ENCODE measurements at places on chromosomes 12 and 14.
A peak's percentile ranks its signal among the peaks of the same experiment; 100 is the strongest.

- DNase-seq = no peak
Observed at GRCh38 chr12:93838193-93838592, 161.0 kb downstream of the CRADD start.

DNA sequence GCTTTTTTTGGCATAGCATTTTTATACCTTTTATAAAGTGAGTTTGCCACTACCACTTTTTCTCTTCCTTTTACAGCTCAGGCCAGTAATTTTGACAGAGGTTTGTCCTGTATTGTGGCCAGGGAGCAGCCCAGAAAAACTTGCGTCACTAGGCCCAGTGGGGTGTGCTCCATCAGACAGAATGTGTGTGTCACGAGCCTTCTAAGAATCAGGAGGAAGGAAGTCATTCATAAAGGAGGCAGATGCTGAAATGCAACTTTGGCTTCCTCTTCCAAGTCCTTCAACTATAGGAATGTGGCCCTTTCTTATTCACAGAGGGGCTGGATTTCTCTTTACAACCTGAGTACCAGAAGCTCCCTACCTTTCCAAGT, 10.1 kb upstream of the RAB35 start:
- peak; percentile 40 for DNase-seq

GRCh38 chr12:80178846-80179245, 79.5 kb downstream of the OTOGL start:
- peak; percentile 20 for DNase-seq

GRCh38 chr14:74514471-74514941, 20.9 kb downstream of the ISCA2 start:
- DNase-seq = peak; percentile 40

DNA sequence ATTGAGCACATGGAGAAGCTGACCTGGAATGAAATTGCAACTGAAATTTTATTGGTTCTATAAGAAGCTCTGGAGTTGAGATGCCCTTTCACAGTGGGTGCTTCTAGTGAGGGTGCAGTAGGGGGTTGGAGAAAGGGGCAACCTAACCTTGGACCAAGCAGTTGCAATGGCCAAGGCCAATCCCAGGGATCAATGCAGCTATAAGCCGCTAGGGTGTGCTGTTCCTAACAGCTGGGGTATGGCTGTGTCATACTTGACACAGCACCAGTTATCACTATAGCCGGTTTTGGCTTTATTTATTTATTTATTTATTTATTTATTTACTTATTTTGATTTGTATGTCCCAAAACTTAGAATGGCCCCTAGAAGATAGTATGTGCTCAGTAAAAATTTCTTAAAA, 505.9 kb downstream of the FLRT2 start:
- no peak for DNase-seq

- no peak for DNase-seq
Observed at GRCh38 chr12:114976959-114977358, 293.0 kb upstream of the TBX3 start.

DNA sequence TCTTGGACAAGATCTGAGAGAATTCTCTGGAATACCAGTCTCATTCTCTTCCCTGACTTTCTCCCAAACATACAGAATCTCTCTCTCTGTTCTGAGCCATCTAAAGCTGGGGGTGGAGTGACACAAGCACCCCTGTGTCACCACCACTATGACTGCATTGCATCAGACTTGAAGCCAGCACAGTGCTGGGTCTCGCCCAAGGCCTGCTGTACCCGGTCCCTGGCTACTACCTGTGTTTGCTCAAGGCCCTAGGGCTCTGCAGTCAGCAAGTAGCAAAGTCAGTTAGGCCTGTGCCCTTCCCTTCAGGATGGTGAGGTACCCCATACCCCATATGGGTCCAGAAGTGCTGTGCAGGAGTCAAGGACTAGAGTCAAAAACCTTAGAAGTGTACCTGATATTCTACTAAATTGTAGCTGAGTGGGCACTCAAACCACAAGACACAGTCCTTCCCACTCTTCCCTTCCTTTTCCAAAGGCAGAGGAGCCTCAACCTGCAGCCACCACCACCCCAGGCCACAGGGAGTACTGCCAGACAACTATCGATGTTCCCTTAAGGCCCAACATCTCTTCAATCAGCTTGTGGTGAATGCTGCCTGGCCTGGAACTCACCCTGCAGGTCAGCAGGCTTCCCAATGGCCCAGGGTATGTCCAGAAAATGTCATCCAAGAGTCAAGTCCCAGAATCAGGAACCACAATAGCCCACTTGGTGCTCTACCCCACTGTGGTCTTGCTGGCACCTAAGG, 21.2 kb upstream of the RDH16 start:
- DNase-seq = no peak

- DNase-seq = no peak
Observed at GRCh38 chr14:91748049-91748448, 16.2 kb upstream of the CATSPERB start.

DNA sequence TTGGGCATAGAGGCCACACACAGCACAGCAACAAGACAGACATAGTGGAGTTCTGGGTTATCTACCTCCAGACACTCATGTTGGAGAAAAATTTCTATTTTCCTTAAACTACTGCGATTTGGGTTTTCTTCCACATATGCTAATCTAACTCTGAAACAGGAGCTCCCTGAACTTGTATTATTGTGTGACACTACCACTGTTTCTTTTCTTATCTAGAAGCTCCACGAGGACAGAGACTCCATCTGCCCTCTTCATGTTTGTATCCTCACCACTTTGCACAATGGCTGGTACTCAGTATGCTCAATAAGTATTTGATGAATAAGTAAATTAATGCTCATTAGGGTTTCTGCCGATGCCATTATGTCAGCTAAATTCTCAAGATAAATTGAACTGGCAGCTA, 218.6 kb downstream of the PAX9 start:
- no peak for DNase-seq

DNA sequence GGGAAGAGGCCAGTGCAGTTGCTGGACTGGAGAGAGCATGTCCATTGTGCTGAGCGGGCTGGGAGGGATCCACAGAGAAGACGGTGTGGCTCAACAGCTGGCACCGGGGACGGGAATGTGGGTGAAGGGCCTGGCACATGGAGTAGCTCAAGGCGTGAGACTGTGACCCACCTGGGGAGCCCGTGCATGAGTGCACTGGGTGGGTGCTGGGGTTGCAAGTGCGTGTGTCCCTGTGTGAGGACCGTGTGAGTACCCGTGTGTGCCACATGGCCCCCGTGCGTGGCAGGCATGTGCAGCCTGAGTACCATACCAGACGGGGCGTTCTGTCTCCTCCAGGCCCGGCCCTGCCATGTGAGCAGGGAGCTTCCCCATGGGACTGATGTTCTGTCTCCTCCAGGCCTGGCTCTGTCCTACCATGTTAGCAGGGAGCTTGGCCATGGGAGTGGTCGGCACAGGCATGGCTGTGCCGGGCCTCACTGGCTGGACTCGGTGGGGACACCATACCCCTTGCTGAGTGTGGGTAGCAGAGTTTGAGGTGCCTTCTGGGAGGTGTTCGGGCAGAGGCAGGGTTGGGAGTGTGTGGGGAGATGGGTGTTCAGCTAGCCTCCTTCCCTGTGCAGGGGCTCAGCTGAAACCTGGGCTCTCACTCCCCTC, 234.4 kb downstream of the TMEM121 start:
- no peak for DNase-seq

GRCh38 chr12:49330032-49330619, 6.9 kb downstream of the C1QL4 start:
- no peak for DNase-seq

DNA sequence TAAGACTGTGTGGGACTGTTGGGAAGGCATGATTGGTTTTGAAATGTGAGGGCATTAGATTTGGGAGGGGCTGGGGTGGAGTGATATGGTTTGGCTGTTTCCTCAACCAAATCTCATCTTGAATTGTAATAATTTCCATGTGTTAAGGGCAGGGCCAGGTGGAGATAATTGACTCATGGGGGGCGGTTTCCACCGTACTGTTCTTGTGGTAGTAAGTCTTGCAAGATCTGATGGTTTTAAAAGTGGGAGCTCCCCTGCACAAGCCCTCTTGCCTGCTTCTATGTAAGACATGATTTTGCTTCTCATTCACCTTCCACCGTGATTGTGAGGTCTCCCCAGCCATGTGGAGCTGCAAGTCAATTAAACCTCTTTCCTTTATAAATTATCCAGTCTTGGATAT, 76.6 kb upstream of the PPFIA2 start:
- peak; percentile 71 for DNase-seq
